ENCODE measurements at places on chromosomes 5 and 9.

DNA sequence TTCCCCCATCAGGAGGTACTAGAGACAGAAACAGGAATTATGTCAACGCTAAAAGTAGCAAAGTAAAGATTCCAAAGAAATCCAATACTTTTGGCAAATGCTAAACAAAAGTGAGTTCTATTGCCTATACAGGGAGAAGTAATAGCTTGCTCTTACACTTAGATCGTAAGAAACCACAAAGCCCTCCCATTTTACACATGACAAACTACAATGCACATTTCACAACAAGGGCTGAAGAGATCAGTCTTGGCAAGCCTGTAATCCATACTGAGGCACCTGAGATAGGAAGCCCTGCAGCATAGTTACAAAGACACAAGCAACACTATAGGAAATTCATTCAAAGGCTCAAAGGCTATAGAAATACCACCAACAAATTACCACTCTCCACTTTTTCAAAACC lies 7.7 kb downstream of the HNRNPK start:
- DNase-seq, result peak; percentile 31

DNA sequence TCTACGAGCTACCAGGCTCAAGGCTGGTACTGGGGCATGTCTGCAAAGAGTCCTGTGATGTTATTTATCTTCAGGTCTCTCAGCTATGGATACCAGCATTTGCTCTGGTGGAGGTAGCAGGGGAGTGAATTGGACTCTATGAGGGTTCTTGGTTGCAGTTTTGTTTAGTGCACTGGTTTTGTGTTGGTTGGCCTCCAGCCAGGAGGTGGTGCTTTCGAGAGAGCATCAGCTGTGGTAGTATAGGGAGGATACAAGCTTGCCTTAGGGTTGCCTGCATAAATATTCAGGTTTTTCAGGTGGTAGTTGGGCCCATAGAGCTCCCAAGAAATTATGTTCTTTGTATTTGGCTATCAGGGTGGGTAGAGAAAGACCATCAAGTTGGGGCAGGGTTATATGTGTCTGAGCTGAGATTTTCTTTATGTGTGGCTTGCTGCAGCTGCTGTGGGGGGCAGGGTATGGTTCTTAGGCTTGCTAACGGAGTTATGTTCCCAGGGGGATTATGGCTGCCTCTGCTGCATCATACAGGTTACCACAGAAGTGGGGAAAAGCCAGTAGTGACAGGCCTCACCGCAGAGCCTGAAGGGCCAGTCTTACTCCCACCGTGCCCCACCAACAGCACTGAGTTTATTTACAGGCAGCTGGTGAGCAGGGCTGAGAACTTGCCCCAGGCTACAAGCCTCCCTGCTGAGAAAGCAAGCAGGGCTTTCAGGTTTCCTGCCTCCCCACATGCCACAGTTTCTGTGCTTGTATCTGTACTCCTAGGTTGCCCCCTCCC lies 9.7 kb upstream of the RIOK2 start:
- DNase-seq, result peak; percentile 48

GRCh38 chr5:101174981-101175380 lies 271.9 kb upstream of the ST8SIA4 start:
- DNase-seq, result no peak

DNA sequence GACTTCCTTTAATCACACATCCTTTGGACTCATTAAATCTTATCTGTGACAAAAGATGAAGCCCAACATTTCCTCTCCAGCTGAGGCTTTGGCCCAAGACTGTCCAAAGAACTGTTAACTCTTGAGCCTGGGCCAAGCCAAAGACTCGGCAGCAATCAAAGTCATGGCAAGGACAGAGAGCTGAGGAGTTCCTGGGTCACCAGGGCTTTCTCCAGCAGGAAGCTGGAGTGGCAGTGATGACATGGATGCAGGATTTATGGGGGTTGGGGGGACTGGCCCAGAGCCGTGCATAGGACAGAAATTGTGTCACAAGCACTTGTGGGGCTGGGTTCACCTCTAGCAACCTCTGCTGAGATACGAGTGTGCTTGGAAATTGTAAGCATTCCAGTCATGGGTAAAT lies 440.3 kb downstream of the PLK2 start:
- DNase-seq, result no peak

- DNase-seq, result no peak
Measured at GRCh38 chr5:147381555-147381954, 128.3 kb downstream of the DPYSL3 start.

DNA sequence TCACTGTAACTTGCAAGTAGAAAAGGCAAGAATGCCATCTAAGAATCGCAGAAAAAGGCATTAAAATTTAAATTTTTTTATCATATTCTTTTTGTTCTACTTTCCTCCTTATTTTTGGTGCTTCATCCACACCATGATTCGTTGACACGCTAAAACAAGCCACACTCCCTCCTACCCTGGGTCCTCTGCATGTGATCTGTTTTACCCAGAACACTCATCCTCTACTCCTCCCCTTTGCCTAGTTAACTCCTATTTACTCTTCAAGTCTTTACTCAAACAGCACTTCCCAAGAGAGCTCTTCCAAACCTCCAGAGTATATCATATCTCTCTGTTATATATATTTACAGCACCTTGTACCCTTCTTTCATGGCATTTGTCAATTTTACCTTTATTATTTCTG lies 61.4 kb upstream of the SRP19 start:
- DNase-seq, result no peak

GRCh38 chr5:10702040-10702629 lies 58.9 kb downstream of the DAP start:
- DNase-seq, result peak; percentile 99

- peak; percentile 38 for DNase-seq
Measured at GRCh38 chr5:133610489-133611356, 1.6 kb downstream of the FSTL4 start.

- no peak for DNase-seq
Measured at GRCh38 chr5:147752666-147753290, 29.8 kb downstream of the JAKMIP2 start.

GRCh38 chr5:37844009-37844408 lies 4.2 kb upstream of the GDNF start:
- no peak for DNase-seq

GRCh38 chr9:76369583-76369982 lies 24.6 kb downstream of the RFK start:
- peak; percentile 68 for DNase-seq

DNA sequence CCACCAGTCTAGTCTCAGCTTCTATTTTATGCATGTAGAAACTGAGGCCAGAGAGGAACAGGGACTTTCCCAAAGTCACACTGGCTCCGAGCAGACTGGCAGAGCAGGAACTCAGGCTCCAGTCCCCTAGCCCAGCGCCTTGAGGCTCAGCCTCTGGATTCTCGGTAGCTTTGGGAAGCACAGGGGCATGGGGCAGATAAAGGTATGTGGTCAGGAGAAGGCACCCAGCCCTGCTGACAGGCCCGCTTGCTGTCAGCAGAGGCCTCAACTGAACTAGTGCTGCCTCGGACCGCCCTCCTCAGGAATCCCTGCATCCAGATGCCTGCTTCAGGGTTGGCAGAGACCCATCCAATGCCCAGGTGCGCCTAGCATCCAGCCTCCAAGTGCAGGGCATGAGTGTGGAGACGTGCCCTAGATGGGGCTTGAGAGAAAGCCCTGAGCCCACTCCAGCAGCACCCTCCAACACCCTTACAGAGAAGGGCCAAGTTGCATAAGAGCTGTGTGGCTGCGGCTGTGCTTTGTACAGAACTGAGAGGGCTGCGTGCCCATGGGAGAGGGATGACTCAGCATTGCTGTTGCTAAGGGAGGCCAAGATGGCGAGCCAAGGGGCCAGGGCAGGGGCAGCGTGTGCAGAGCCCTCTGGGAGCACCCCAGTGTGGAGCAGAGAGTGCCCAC lies 168.6 kb downstream of the MACROH2A1 start:
- DNase-seq, result peak; percentile 89

GRCh38 chr5:18072600-18072999 lies 438.3 kb downstream of the TAF11L14 start:
- no peak for DNase-seq

DNA sequence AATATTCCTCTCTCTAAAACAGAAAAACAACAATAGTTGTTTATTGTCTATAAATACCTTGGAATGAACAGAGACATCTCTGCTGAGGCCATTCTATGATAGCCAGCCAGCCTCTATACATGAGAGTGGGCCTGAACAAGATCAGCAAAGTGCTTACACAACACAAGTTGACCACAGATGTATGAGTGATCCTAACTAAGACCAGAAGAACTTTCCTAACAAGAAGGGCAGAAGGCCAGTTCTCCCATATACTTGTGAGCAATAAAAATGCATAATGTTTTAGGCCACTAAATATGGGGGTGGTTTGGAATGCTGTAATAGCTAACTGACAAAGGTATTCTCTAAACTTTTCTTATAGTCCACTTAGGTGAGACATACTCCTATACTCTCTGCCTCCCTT lies 345.7 kb downstream of the SPATA31D1 start:
- peak; percentile 72 for DNase-seq

DNA sequence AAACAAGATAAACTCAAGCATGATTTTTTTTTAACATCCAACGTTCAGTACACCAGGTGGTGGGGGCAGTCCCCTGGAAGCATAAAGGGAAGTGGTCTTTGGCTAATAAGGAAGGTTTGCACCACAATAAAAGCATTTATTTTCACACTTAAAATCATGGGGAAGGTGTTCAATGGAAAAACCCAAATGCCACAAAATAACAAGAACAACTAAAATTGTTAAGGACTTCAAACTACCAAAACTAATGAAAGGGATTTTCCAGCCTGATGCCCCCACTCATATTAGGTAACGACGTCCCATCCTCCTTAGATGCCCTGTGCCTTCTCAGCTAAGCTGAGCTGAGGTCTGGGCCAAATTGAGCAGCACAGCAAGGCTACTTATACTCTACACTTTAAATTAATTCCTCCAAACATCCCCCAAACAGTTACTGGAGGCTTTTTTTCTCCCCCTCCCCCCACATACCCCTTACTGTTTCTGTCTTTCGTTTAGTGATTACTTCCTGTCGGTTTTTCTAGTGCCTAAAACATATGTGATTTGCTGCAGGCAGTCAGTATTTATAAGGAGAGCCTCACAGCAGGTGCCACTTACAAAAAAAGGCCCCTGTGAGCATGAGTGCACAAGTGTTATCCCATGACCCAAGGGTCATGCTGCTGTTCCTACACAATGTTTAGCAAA lies 259.7 kb upstream of the ZNF608 start:
- DNase-seq, result no peak

DNA sequence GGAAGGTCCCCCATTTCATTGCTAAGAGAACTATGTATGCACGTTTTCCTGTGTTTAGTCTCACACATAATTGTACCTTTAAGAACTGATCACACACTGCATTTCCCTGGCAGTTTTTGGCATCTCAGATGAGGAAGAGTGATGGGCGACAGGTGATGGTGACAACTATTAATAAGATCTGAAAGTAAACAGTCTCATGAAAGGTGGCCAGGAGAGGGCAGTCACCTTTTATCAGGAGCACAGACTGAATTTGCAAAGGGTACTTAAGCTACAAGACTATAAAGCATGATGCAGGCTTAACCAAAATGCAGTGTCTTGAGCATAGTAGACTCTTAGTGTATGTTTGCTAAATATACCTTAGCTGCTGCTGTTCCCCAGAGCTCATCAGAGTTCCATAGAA lies 91.5 kb downstream of the GHR start:
- no peak for DNase-seq

All from iris pigment epithelial cell (primary cell).